Anterior cingulate cortex (tissue), 58 donors: ENCODE measurements at places on chromosomes 7 and 10.

DNA sequence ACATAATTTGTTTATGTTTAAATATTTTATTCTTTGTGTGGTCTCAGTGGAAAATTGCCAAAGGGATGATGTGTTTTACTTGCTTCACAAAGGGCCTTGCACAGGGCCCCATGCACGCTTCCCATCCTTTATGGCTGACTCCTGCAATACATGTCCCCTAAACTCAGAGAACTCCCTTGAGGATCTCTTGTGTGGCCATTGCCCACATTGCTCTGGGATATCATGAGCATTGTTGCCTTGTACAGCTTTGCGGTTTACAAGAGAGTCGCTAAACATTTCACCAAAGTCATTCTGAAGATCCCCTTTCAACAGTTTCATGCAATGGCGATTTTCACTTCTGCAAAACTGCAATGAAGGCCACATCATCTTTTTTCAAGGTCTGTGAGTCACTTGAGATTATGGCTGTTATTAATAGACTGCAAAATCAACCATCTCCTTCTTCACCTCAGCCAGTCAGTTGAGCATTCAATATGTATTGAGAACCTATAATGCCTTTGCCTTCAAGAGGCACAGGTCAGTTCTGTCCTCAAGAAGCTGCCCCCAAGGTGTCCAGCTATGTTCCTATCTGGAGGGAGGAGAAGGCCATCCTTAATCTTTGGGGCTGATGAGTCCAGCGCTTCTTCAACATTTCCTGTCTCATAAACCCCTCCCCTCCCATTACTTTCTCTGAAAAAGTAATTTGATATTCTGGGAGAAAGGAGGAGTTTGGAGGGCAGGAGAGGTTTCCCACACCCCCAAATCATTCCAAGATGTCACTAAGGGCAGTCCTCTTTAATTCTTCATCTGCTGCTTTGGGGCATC is 108.1 kb downstream of the CCDC71L start:
- no peak for DNase-seq

GRCh38 chr10:122245897-122246296 is 25.2 kb upstream of the BTBD16 start:
- DNase-seq, result no peak

- DNase-seq, result no peak
Measured at GRCh38 chr7:6641305-6642035, 4.4 kb downstream of the ZNF316 start.

DNA sequence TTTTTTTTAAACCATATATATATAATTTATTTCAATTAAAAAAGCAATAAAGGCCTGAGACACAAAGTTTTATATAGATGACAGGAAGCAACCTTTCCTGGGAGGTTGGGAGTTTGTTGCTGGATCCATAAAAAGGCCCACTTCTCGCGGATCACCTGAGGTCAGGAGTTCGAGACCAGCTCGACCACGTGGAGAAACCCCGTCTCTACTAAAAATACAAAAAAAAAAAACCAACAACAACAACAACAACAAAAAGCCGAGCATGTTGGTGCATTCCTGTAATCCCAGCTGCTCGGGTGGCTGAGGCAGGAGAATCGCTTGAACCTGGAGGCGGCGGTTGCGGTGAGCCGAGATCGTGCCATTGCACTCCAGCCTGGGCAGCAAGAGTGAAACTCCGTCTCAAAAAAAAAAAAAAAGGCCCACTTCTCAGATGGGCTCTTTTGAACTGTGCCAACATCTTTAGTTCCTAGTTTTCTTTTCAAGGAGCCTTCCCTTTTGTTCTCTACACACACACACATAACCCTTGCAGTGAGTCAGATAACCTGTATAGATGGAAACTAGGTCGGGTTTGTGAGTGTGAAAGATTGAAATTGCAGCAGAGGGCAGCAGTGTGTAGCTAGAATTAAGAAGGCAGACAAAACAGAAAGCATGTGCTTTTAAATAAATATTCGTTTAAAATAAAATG is 1.2 kb upstream of the SMNDC1 start:
- peak; percentile 8 for DNase-seq

GRCh38 chr7:156139633-156140032 is 327.4 kb upstream of the SHH start:
- DNase-seq, result no peak

GRCh38 chr7:54546081-54546985 is 4.2 kb downstream of the VSTM2A start:
- no peak for DNase-seq

DNA sequence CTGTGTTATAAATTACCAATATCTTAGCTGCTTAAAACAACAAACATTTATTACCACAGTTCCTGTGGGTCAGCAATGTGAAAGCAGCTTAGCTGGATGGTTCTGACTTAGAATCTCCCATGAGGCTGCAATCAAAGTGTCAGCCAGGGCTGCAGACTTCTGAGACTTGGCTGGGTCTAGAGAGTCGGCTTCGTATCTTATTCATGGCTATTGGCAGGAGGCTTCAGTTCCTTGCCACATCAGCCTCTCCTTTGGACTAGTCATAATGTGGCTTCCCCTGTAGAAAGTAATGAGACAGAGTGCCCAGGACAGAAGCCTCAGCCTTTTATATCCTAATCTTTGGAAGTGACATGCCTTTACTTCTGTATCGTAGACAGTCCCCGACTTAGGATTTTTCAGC is 27.3 kb downstream of the RALA start:
- no peak for DNase-seq

GRCh38 chr7:78407031-78407430 is 608.5 kb downstream of the PHTF2 start:
- no peak for DNase-seq

GRCh38 chr10:2908851-2909630 is 158.3 kb upstream of the PFKP start:
- DNase-seq, result no peak

- DNase-seq, result no peak
Measured at GRCh38 chr10:50567384-50567783, 56.4 kb downstream of the SGMS1 start.

GRCh38 chr7:112414855-112415490 is 35.3 kb upstream of the IFRD1 start:
- DNase-seq, result no peak

GRCh38 chr10:102423372-102423968 is 2.8 kb downstream of the FBXL15 start:
- DNase-seq, result no peak

DNA sequence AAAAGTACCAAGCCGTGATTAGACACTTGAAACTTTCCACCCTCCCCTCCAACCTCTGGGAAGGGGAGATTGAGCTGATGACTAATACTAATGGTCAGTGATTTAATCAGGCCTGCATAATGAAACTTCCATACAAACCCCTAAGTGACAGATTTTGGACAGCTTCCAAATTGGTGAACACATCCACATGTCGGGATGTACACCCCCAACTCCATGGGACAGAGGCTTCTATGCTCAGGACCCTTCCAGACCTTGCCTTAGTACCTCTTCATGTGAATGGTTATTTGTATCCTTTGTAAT is 4.8 kb downstream of the NUB1 start:
- no peak for DNase-seq

- no peak for DNase-seq
Measured at GRCh38 chr7:132280335-132280734, 295.9 kb downstream of the PLXNA4 start.

- DNase-seq, result no peak
Measured at GRCh38 chr10:809671-810350, 120.3 kb upstream of the DIP2C start.

DNA sequence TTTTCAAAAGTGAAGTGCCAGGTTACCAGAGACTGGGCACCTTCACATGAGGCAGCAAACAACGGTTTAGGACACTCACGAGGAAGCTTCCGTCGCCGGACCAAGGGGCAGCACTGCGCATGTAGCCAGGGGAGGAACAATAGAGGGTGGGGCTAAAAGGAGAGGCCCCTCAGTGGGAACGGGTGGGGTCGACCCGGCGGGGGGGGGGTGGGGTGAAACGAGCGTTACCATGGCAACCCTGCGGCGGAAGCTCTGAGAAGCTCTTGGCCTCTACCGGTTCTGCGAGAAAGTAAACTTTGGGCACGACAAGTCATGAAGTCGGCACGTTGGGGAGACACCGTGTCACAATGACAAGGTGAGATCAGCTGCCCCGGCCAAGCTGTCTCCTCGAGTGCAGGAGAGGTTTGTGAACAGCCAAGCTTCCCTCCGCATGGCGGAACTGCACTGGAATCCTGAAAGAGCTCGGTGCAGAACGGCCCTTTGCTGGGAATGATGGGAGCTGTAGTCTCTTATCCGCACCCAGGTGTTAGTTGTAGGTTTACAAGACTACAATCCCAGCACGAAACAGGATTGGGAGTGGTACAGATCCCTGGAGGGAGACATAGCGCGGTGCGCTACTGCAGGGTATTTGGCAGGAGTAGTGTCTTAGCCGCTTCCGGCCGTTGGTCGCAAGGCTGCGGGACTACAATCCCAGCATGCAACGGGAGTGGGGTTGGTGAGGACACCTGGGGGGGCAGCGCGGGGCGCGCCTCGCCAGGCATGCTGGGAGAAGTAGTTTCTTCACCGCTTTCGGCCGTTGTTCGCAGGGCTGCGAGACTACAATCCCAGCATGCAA is 72.8 kb upstream of the ZNF722 start:
- peak; percentile 88 for DNase-seq

- DNase-seq, result no peak
Measured at GRCh38 chr10:75202321-75203045, 8.1 kb upstream of the VDAC2 start.

- DNase-seq, result no peak
Measured at GRCh38 chr10:73456187-73456890, 23.0 kb upstream of the MSS51 start.

DNA sequence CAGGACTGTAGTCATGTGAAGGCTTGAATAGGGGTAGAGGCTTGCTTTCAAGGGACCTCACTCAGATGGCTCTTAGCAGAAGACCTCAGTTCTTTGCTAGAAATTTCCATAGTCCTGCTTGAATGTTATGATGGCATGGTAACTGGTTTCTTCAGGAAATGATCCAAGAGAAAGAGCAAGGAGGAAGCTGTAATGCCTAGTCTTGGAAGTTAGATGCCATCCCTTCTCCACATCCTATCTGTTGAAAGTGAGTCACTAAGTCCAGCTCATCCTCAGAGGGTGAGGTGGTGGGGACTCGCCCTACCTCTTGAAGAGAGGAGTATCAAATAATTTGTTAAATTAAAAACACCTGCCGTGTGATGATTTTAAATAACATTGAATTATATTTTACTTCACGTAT is 4.6 kb downstream of the MGAM start:
- no peak for DNase-seq

GRCh38 chr10:80272793-80273522 is 16.5 kb downstream of the MAT1A start:
- no peak for DNase-seq

GRCh38 chr7:24152877-24153472 is 131.0 kb upstream of the NPY start:
- DNase-seq, result no peak

GRCh38 chr7:31096198-31096876 is 44.2 kb downstream of the ADCYAP1R1 start:
- no peak for DNase-seq

GRCh38 chr7:90769036-90769435 is 172.9 kb downstream of the CDK14 start:
- no peak for DNase-seq

DNA sequence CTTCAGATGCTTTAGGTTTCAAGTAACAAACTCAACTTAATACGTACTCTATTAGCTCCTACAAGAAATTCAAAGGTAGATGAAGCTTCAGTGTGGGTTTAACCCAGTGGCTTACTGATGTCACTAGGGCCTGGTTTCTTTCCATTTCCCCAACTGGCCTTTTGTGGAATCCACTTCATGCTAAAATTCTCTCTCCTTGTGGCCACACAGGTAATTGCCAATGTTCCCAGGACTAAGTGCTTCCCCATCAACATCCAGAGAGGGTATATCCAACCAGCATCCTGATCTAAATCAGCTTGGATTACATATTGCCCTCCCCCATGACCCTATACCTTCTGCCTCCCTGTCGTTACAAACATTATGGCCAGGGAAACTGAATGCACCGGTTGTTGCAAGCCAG is 10.7 kb downstream of the FBXL13 start:
- DNase-seq, result no peak

- DNase-seq, result no peak
Measured at GRCh38 chr10:52256832-52257691, 57.0 kb upstream of the DKK1 start.

DNA sequence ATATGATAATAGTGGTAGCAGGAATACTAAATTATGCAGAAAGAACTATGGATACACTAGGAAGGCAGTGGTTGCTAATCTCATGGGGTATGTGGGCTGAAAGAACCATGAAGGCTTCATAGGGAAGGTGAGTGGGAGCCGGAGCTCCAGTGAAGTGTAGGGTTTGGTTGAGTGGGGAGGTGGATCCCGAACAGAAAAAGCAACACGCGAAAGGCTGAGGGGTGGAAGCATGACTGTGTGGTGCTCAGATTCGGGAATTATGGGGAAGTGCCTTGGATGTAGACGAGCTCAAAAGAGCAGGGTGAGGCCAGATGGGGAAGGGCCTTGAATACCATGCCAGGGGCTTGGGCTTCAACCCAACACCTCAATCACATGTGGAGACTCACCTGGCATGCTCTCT is 715.1 kb downstream of the TYW1 start:
- DNase-seq, result no peak

DNA sequence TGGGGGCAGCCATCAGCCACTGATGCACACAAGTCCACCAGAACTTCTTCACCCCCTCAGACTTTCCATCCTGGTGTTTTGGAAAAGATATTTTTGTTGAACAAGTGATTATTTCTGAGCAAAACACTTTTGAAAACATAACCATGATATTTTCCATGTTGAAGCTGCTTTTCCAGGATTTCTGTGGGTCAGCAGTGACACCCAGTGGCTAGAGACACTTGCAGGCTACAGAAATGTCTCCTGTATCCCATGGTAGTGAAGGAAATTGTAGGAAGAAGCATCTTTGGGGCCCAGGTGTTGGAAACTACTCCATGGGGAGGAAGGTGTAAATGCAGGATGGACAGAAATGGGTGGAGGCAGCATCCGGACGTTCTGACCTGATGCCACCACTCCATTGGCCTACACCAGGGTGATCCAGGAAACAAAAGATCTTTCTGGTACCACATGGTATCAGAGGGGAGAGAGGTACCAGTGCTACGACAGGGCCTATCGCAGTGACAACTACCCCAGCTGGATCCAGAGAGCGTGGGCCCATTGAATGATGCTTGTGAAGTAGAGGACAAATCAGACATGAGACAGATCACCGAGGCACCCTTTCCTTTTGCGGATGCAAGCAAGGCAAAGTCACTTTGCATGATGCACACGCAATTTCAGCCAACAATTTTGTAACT is 111.7 kb upstream of the COBL start:
- DNase-seq, result no peak

GRCh38 chr10:12540341-12540781 is 191.0 kb downstream of the CAMK1D start:
- DNase-seq, result no peak
